ENCODE measurements at places on chromosomes 3 and 15.

DNA sequence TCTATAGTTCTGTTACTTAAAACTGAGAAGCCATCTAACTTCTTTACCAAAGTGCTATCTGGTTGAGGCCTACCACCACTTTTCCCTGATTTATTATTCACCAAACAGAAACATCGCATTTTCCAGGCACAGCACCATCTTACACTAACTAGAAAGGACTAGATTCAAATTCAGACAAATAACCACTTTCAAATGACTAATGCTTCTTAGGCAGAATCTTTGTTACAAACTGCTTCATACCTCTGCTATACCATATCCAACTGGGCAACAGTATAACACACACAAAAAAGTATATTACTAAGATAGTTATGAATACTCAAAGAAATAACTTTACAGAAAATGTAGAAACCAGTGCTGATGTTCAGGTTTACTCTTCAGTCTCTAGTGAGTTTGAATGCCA lies 16.6 kb downstream of the DLG1 start:
- no peak for DNase-seq

DNA sequence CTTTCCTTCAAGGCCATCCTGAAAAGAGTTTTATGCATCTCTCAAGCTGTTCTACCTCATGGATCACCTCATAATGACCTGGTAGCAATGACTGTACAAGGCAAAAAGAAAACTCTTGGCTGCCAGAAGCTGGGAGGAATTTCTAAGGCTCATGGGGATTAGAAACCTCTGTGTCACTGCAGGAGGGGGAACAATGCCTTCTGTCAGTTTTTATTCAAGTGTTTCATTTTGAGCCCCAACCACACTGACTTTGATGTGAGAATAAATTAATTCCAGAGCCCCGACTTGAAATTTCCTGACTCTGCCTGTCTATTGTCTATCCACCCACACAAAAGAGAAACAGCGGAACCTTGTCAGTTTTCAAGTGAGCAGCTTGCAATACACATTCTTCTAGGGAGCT lies 58.7 kb upstream of the MRPL3 start:
- DNase-seq, result no peak

DNA sequence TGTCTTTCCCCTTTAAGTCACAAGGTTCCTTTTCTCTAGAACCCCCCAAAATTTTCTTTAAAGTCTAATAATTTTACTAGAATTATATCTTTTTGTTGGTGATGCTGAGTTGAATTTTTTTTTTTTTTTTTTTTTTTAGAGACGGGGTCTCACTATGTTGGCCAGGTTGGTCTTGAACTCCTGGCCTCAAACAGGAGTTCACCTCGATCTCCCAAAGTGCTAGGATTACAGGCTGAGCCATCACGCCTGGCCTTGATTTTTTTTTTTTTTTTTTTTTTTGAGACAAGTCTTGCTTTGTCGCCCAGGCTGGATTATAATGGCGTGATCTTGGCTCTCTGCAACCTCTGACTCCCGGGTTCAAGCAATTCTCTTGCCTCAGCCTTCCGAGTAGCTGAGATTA lies 12.2 kb downstream of the SEC13 start:
- DNase-seq, result no peak

DNA sequence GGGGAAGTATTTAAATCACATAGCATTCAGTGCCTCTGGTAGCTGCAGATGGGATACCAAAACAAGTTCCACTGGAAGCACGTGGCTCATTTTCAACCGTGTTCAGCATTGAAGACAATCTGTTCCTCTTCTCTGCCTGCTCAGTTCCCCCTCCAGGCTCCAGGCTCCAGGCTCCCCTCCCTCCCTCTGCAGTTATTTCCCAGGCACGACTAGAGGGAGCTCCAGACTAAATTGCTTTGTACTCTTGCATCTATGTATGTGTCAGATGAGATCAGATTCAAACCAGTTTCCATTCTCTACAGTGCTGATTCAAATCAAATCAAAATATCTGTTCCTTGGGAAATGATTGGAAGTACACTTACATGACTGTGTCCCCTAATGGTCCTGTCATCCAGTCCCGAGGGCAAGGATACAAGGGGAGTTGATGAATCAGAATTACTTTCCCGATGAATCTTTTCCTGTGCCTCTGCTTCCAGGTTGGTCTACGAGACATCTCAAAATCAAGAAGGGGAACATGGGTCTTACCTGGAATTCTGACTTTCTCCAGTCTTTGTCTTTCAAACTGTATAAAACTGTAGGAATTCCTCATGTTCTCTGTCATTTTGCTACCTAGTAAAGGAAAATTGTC lies 600.5 kb downstream of the EDEM1 start:
- no peak for DNase-seq

- DNase-seq, result no peak
Observed at GRCh38 chr3:31636049-31636448, 103.3 kb downstream of the STT3B start.

DNA sequence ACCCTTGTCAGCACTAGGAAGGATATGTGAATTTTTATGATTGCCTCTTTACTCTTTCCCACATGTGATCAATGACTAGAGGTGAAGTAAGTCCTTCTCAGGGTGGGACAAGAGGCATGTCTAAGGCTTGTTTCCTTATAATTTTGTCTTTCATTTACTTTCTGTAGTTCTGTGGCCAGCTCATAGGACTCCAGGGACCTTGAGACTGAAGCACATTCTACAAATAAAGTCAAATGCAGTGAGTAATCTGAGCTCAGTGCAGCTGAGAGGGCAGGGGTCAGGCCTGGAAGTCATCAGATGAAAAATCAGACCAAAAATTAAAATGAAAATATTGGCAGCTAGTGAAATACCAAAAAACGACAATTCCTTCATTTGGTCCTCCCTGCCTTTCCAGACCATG lies 424.7 kb upstream of the THBS1 start:
- DNase-seq, result peak; percentile 41

DNA sequence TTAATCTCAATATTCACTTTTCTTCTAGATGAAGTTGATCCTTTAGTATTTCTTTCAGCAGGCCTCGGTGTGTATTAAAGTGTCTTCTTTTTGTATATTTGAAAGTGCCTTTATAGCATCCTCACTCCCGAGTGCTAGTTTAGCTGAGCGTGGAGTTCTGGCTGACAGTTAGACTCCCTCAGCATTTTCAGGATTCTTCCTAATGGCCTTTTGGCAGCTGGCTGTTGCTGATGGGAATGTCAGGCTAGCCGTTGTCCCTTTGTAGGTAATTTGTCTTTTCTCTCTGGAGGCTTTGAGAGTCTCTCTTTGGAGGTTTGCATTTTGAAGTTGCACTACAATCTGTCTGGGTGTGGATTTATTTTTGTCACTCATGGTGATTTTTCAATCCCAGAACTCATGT lies 94.4 kb downstream of the SRGAP3 start:
- no peak for DNase-seq

GRCh38 chr3:11206316-11206715 lies 52.0 kb downstream of the HRH1 start:
- DNase-seq, result no peak

DNA sequence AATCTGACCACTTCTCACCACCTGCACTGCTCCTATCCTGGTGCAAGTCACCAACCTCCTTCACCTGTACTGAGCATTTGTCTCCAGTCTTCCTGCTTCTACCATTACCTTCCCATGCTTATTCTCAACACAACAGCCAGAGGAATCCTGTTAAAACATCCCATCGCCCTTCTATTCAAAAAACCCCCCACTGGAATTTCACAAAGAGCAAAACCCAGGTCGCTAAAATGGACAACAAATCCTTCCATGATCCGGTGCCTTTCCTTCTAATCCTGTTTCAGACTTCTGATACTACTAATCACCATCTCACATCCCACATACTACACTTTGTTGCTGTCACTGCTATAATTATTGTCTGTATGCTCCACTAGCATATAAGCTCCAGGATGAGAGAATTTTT lies 85.2 kb downstream of the ERC2 start:
- DNase-seq, result no peak

DNA sequence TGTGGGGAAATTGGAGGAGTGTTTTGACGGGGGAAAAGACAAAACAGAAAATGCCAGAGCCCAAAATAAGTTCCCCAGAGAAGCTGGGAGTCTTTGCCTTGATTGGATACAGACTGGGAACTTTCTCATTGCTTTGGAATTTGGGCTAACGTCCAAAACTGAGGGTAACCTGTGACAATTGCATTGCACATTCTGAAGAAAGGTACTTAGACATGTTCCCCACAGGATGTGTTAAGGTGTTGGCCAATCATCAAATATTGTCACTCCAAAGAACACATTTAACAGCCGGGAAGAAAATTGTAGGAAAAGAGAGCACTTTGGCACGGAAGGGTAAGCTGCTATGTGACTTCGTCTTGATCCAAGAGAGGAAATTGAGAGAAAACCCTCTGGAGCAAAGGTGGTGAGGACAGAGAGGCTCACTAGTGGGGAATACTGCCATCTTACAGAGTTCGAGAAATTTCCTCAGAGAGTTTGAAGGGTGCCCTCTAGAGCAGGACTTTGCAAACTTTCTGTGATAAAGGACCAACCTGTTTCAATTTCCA lies 619.5 kb upstream of the TBL1XR1 start:
- DNase-seq, result peak; percentile 66

DNA sequence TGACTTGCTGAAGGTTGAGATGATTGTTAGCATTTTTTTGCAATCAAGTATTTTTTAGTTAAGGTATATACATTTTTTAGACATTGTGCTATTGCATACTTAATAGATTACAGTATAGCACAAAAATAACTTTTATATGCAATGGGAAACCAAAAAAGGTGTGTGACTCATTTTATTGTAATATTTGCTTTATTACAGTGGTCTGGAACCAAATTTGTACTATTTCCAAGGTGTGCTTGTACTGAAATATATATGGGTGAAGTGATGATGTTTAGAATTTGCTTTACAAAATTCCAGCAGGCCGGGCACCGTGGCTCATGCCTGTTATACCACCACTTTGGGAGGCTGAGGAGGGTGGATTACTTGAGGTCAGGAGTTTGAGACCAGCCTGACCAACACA lies 29.1 kb upstream of the TBC1D23 start:
- no peak for DNase-seq

GRCh38 chr3:164752812-164753211 lies 325.5 kb downstream of the SI start:
- DNase-seq, result no peak

DNA sequence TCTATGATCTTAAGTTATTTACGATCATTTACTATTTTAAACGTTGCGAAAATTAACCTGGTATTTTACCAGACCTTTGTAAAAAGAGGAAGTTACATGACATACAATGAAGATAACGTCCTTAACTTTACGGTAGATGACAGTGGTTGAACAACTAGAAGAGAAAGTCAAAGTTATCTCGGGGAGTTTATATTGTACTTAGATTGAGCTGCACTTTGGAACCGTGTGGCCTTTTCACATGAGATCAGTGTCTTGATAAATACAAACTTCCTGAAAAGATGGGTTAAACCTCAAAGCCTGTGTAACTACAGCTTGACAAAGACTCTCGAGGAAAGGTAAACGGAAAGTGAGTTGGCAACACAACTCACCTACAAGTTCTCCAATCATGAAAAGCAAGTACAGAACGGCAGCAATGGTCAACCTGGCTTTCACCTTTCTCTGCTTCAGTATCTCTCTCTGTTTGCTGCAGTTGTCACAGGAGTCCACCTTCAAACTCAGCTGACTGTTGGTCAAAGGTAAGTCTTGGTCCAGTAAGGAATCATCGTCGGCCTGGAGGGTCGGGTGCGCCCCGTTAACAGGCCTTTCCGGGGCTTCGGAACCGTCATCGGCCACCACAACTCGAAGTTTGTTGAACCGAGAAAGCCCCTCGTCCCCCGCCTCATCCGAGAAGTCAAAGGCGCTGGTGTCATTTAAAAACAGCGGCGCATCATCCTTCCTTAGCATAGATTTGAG lies 793 bp downstream of the SLC30A4 start:
- DNase-seq, result no peak

DNA sequence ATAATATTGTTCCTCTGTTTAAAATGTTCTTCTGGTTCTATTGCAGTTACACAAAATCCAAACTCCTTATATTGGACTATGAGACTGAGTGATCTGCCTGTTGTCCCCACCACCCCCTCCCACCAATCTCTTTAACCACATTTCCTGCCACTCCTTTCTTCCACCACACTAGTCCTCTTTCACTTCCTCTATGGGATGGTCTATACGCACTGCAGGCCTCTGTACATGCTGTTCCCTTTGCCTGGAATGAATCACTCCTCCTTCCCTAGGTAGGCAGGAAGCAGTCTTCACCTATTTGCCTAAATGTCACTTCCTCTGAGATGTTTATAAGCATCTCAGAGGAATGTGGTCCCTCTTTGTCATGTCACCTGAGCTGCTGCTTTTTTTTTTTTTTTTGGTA lies 4.0 kb downstream of the MAP2K1 start:
- no peak for DNase-seq

DNA sequence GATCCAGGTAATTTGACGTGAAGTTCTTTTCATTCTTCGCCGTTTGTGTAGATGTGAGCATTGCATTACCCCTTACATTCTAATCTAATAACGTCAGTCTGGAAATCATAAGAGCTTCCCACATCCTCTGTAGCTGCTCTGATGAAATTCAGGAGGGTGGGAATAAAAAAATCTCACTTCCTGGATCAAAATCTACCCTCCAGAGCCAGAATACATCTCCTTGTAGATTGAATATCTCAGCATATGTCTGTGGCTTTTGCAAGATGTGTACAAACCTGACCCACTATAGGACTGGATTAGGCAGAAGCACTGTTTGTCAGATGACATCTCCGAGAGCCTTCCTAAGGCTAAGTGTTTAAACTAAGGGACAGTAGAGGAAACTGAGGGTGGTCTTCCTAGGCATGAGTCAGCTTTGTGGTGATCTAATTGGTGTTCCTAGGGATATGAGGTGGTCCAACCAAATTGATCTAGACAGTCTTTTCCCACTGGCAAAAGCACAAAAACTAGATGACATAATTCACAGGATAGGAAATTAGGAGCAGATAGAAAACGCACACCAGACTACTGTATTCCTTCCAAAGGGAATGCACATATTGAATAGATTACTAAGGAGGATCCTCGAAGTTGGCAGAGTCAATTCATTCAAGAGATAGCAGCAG lies 216.3 kb upstream of the LRTM1 start:
- DNase-seq, result peak; percentile 83

DNA sequence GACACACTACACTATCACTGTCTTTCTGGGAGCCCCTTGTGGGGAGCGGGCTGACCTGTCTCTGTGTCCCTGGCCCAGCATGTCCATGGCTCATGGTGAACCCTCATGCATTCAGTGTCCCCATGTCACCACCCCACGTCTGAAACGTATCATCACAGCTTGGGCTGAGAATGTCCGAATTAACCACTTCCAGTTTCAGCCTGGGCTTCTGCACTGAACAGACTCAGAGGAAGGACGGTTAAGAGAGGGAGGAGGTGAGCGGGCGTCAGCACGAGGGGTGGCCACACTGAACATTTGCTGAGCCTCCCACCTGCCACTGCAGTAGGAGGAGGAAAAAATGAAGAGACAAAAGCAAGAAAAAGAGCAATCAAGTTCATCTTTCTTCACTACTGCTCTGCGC lies 30.5 kb downstream of the ATP2B2 start:
- no peak for DNase-seq

GRCh38 chr3:115689928-115690327 lies 66.6 kb downstream of the GAP43 start:
- no peak for DNase-seq

GRCh38 chr3:177561769-177562392 lies 364.6 kb upstream of the TBL1XR1 start:
- no peak for DNase-seq

- no peak for DNase-seq
Observed at GRCh38 chr15:76987896-76988860, 6.7 kb upstream of the PSTPIP1 start.
